ENCODE measurements at places on chromosomes 7 and 10.

GRCh38 chr10:31587691-31588090 is 268.7 kb downstream of the ZEB1 start:
- DNase-seq, result no peak
- no peak overlapping the region for H3K27ac ChIP-seq
- no peak overlapping the region for H3K4me3 ChIP-seq
- H3K4me1 ChIP-seq, result peaks cover 12% of the 10 kb centered on the region
- peaks cover 6% of the 10 kb centered on the region for H3K27me3 ChIP-seq

- no peaks in the 10 kb centered on the region for H3K27me3 ChIP-seq
- peaks cover 32% of the 10 kb centered on the region for H3K36me3 ChIP-seq
- peaks cover 43% of the 10 kb centered on the region for H3K4me1 ChIP-seq
- no peak overlapping the region for H3K4me3 ChIP-seq
- H3K27ac ChIP-seq, result peak overlapping the region; percentile 81
Measured at GRCh38 chr10:58796242-58796641, 283.6 kb downstream of the BICC1 start.

DNA sequence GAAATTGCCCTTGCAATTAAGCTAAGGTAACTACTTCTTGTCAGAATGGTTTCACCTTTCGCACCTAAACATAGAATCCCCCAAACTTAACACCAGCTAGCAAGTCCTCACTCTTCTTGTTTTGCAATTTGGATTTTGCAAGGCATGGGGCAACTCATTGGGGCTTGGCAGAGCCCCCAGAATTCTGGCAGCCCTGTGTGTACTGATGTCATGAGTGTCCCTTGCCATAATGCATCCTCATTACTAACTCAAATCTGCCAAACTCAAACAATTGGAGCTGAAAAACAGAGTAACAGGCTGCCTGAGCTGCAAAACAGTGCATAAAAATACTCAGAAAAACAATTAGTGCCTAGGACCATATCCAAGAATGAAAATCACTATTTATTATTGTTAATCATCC is 7.9 kb upstream of the XPNPEP1 start:
- H3K36me3 ChIP-seq, result no peaks in the 10 kb centered on the region
- H3K4me3 ChIP-seq, result no peak overlapping the region
- DNase-seq, result no peak
- H3K27ac ChIP-seq, result no peak overlapping the region
- H3K4me1 ChIP-seq, result peaks cover 36% of the 10 kb centered on the region

- no peak for DNase-seq
- peak overlapping the region; percentile 88 for H3K27ac ChIP-seq
- peak overlapping the region; percentile 62 for H3K4me3 ChIP-seq
- H3K36me3 ChIP-seq, result peaks cover 62% of the 10 kb centered on the region
- peaks cover 5% of the 10 kb centered on the region for H3K27me3 ChIP-seq
- peaks cover 97% of the 10 kb centered on the region for H3K4me1 ChIP-seq
Measured at GRCh38 chr10:27714349-27714748, 31.3 kb downstream of the MKX start.

Measured in HFFc6 (cell line).